ENCODE measurements at places on chromosomes 4 and X. TPM values are rescaled to one million over a fixed set of nuclear protein-coding genes. Genes with fewer than 3 reads are reported as not detected.

DNA sequence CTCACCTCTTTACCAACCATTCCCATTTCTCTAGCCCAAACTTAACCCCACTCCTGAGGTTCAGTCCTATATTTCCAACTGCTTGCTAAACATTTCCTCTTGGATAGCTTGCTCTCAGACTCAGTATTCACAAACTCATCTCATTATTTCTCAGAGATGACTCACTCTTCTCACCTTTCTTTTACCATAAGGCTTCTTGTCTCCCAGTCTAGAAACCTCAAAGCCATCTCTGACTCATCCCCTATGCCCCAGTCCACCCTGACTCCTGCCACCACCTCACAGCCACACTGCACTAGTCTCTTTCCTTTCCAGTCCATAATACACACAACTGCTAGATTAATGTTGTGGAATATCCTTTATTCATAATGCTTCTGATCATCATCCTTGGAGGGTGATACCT lies 4.8 kb downstream of the FRMPD3 start:
- H3K4me3 ChIP-seq, result no peak overlapping the region
- H3K27ac ChIP-seq, result no peak overlapping the region
- H3K27me3 ChIP-seq, result peaks cover 24% of the 10 kb centered on the region
- no peak for DNase-seq
- H3K4me1 ChIP-seq, result peaks cover 24% of the 10 kb centered on the region

GRCh38 chr4:86184901-86185285 lies 175.0 kb downstream of the MAPK10 start:
- no peak for DNase-seq
- H3K36me3 ChIP-seq, result no peaks in the 10 kb centered on the region
- no peaks in the 10 kb centered on the region for H3K4me1 ChIP-seq
- no peaks in the 10 kb centered on the region for H3K27me3 ChIP-seq
- H3K27ac ChIP-seq, result no peak overlapping the region

- no peaks in the 10 kb centered on the region for H3K36me3 ChIP-seq
- H3K27ac ChIP-seq, result no peak overlapping the region
- H3K4me3 ChIP-seq, result no peak overlapping the region
- H3K27me3 ChIP-seq, result no peaks in the 10 kb centered on the region
- DNase-seq, result no peak
Measured at GRCh38 chr4:40224432-40224831, 27.6 kb downstream of the RHOH start.

GRCh38 chr4:17957688-17958087 lies 63.9 kb downstream of the LCORL start:
- no peak for DNase-seq
- H3K4me3 ChIP-seq, result no peak overlapping the region
- H3K36me3 ChIP-seq, result no peaks in the 10 kb centered on the region
- no peak overlapping the region for H3K27ac ChIP-seq
- H3K4me1 ChIP-seq, result no peaks in the 10 kb centered on the region

The STOX2 gene
- 31.1 TPM for total RNA-seq

DNA sequence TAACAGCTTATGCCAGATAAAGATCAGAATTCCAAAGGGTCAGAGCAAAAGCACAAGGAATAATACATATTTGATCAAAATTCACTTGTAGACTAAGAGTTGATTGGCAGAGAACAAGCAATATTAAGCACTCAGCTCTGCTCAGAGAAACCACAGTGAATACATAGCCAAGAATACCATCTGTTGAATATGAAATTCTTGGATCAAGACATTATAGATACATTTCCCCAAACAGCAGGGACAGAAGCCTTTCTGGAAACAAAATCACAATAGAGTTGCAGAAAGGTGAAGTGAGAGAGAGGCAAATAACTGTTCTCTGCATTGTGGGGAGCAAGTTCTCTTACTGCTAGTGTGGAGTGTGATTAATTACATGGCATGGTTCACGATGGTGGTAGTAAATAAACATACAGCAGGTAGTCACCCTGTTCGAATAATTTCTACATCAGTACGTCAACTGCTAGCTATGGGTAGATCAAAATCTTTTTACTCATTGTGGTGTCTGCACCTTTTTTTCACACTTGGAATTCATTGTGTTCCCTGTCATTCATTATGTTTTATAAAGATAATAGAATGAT lies 366.7 kb downstream of the PCDH7 start:
- no peak overlapping the region for H3K27ac ChIP-seq
- H3K4me1 ChIP-seq, result no peaks in the 10 kb centered on the region
- DNase-seq, result no peak
- no peak overlapping the region for H3K4me3 ChIP-seq
- H3K27me3 ChIP-seq, result no peaks in the 10 kb centered on the region

The G3BP2 gene
- total RNA-seq, result 263 TPM

- no peak for DNase-seq
- peaks cover 41% of the 10 kb centered on the region for H3K4me1 ChIP-seq
- H3K27me3 ChIP-seq, result no peaks in the 10 kb centered on the region
- H3K27ac ChIP-seq, result no peak overlapping the region
- H3K36me3 ChIP-seq, result peaks cover 4% of the 10 kb centered on the region
- H3K4me3 ChIP-seq, result no peak overlapping the region
Measured at GRCh38 chrX:68834371-68835103, 5.7 kb downstream of the EFNB1 start.

DNA sequence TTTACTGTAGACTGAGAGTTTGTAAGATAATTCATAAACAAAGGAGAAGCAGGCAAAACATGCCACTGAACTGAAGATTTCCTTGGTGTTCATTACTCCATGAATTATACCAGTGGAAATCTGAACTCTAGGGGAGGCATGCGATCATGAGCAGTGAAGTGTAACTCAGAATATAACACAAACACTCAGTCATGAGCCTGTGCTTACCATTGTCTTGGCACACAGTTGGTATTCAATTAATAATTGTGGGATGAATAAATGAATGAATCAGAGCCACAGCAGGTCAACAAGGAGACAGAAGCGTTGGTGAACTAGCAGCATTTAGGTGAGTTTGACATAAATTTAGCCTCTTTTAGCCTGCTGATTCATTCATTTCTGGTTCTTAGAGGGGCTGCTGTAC lies 263.5 kb upstream of the DKK2 start:
- no peak for DNase-seq
- no peaks in the 10 kb centered on the region for H3K27me3 ChIP-seq
- no peaks in the 10 kb centered on the region for H3K4me1 ChIP-seq
- no peaks in the 10 kb centered on the region for H3K36me3 ChIP-seq

DNA sequence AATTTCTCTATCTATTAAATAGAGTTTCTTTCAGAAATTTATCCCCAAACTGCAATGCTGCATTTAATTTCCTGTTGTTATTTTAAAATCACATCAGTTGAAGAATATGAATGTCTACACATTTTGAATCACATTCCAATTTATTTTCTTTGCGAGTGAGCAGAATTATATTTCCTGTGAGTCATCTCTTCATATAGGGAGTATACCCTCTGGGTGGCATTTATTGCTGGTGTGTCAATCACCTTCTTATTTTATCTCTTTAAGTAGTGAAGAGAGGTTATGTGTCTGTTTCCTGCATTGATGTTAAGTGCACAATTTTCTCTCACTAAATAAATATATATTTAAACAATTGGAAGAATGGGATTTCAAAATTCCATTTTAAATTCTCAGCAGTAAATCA lies 511.0 kb upstream of the ATOH1 start:
- DNase-seq, result no peak
- H3K4me3 ChIP-seq, result no peak overlapping the region
- H3K4me1 ChIP-seq, result no peaks in the 10 kb centered on the region
- H3K36me3 ChIP-seq, result no peaks in the 10 kb centered on the region
- H3K27me3 ChIP-seq, result no peaks in the 10 kb centered on the region

GRCh38 chrX:132444936-132445335 lies 43.9 kb downstream of the MBNL3 start:
- H3K4me1 ChIP-seq, result no peaks in the 10 kb centered on the region
- no peak for DNase-seq
- H3K4me3 ChIP-seq, result no peak overlapping the region
- H3K36me3 ChIP-seq, result no peaks in the 10 kb centered on the region
- no peak overlapping the region for H3K27ac ChIP-seq
- no peaks in the 10 kb centered on the region for H3K27me3 ChIP-seq

The BEX1 gene
- total RNA-seq, result 96.5 TPM

DNA sequence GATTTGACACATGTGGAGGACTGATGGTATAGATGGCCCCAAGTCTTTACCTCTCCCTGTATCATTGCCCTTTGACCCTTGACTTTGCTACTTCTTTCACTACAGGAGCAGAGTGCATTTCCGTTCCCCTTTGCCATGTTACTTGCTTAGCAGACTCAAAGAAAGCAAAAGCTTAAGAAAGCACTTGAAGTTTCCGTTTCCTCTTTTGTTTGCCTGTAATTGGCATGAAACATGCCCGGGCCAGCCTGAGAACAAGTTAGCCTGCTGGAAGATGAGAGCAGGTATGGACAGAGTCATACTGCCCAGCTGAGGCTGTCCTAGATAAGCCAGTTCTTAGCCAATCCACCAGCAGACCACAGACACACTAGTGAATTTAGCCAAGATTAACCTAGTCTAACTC lies 206.0 kb downstream of the BCOR start:
- peaks cover 15% of the 10 kb centered on the region for H3K4me1 ChIP-seq
- DNase-seq, result no peak
- H3K27ac ChIP-seq, result no peak overlapping the region
- no peak overlapping the region for H3K4me3 ChIP-seq

GRCh38 chrX:8906299-8906938 lies 105.2 kb upstream of the FAM9A start:
- peaks cover 8% of the 10 kb centered on the region for H3K27me3 ChIP-seq
- DNase-seq, result no peak
- no peaks in the 10 kb centered on the region for H3K36me3 ChIP-seq
- H3K27ac ChIP-seq, result no peak overlapping the region

DNA sequence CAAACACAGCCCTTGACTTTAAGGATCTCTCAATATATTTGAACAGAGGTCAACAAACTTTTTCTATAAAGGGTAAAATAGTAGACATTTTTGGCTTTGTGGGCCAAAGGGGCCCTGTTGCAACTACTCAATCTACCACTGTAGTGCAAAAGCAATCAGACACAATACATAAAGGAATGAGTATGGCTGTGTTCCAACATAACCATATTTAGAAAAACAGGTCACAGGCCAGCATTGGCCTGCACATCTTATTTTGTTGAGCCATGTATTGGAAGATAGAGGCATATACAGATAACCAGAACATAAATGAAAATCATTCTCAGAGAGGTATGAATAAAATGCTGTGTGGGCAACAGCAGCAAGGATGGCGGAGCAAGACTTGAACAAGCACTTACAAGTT lies 49.8 kb downstream of the MID1 start:
- peaks cover 3% of the 10 kb centered on the region for H3K36me3 ChIP-seq
- H3K4me3 ChIP-seq, result no peak overlapping the region
- H3K4me1 ChIP-seq, result no peaks in the 10 kb centered on the region
- H3K27me3 ChIP-seq, result peaks cover 3% of the 10 kb centered on the region
- no peak overlapping the region for H3K27ac ChIP-seq

DNA sequence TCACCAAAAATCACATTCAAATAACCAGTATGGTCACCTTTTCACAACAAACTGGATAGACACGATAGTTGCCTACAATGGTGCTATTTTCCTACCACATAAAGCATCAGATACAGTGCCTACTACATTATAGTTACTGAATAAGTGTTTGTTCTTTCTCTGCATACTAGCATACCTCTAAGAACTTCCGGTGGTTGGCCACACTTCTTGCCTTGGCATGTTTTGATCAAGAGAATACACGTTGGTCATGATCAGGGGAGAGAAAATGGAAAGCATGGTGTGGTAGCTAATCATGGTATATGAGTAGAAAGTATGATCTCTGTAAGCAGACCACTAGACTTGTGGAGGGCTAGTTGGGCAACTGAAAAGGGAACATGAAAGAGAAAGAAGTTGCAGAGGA lies 322.8 kb upstream of the DIAPH2 start:
- H3K27me3 ChIP-seq, result no peaks in the 10 kb centered on the region
- H3K4me3 ChIP-seq, result no peak overlapping the region
- H3K36me3 ChIP-seq, result no peaks in the 10 kb centered on the region
- no peaks in the 10 kb centered on the region for H3K4me1 ChIP-seq
- H3K27ac ChIP-seq, result no peak overlapping the region

DNA sequence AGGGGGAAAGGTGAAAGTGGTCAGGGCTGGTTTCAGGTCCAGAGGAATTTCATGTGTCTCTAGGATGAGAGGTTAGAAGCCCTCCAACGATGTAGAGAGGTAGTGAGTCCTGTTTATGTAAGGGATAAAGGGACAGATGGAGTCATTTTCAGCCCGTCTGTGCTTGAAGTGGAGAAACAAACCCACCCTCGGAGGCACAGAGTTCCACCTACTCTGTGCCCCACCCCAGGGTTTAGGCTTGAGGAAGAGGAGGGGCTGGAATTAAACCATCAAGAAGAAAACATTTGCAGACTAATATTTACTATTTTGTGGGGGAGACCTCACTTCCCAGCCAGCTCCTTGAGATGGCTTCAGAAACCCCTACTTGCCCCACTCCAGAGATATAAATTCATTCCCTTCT lies 868 bp upstream of the GNL3L start:
- H3K27me3 ChIP-seq, result no peaks in the 10 kb centered on the region
- peak overlapping the region; percentile 67 for H3K4me3 ChIP-seq
- no peaks in the 10 kb centered on the region for H3K36me3 ChIP-seq
- peak; percentile 43 for DNase-seq
- H3K27ac ChIP-seq, result peak overlapping the region; percentile 86

- H3K4me1 ChIP-seq, result peaks cover 33% of the 10 kb centered on the region
- H3K36me3 ChIP-seq, result peaks cover 3% of the 10 kb centered on the region
- DNase-seq, result no peak
- no peaks in the 10 kb centered on the region for H3K27me3 ChIP-seq
- H3K27ac ChIP-seq, result no peak overlapping the region
Measured at GRCh38 chr4:3709061-3709845, 56.9 kb upstream of the ADRA2C start.

DNA sequence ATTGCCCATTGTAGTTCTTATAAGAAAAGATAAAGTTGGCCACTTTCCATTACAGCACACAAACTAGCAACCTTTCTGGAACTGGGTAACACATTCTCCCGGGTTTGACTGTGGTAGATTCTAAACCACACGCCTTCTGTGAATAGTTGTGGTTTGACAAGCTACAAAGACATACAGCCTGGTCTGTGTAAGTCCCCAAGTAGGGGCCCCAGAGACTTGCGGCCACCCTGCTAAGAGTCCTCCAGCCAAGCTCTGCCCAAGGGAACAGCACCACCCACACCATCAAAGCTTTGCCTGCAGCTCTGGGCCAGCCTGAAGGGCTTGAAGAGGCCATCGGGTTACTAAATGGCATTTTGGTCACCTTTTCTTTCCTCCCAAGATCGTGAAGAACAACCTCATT lies 203.4 kb downstream of the MAML3 start:
- no peak for DNase-seq
- H3K36me3 ChIP-seq, result no peaks in the 10 kb centered on the region
- H3K27me3 ChIP-seq, result no peaks in the 10 kb centered on the region
- no peak overlapping the region for H3K27ac ChIP-seq

GRCh38 chrX:72101597-72102037 lies 30.1 kb downstream of the RTL5 start:
- H3K4me3 ChIP-seq, result no peak overlapping the region
- no peak for DNase-seq
- H3K27me3 ChIP-seq, result peaks cover 14% of the 10 kb centered on the region
- H3K36me3 ChIP-seq, result no peaks in the 10 kb centered on the region

GRCh38 chr4:113840861-113841260 lies 79.3 kb upstream of the CAMK2D start:
- H3K4me3 ChIP-seq, result no peak overlapping the region
- DNase-seq, result no peak
- H3K27ac ChIP-seq, result no peak overlapping the region

- no peaks in the 10 kb centered on the region for H3K4me1 ChIP-seq
- no peak overlapping the region for H3K4me3 ChIP-seq
- no peak overlapping the region for H3K27ac ChIP-seq
Measured at GRCh38 chr4:93876754-93877153, 48.2 kb downstream of the ATOH1 start.

All from spinal cord (tissue), 10 donors.